ENCODE measurements at places on chromosomes 4 and X.

- no peak for DNase-seq
Observed at GRCh38 chrX:136291824-136292223, 8.9 kb upstream of the ADGRG4 start.

GRCh38 chr4:6362896-6363295, 93.2 kb downstream of the WFS1 start:
- DNase-seq, result no peak

DNA sequence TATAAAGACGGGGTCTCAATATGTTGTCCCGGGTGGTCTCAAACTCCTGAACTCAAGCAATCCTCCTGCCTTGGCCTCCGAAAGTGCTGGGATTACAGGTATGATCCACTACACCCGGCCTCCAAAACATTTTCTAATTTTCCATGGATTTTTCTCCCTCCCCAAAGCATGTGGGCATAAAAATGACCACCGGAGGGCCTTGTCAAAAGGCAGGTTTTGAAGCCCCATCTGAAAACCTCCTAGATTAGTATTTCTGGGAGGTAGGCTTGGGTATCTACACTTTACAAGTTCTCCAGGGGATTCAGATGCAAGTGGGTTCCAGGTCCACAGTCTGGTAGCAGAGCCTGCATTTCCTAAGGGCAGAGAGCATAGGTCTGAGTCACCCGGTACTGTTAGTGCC, 1.4 kb upstream of the GPR173 start:
- DNase-seq, result no peak

- DNase-seq, result no peak
Observed at GRCh38 chr4:74364652-74365491, at the start of gene EREG. EREG (plus strand) TSS chr4:74365145; CDS start chr4:74365309, 164 bp downstream.

GRCh38 chr4:179095585-179096221, 1653.5 kb upstream of the AGA start:
- no peak for DNase-seq

- DNase-seq, result no peak
Observed at GRCh38 chrX:135740681-135741149, 27.3 kb downstream of the CT45A1 start.

DNA sequence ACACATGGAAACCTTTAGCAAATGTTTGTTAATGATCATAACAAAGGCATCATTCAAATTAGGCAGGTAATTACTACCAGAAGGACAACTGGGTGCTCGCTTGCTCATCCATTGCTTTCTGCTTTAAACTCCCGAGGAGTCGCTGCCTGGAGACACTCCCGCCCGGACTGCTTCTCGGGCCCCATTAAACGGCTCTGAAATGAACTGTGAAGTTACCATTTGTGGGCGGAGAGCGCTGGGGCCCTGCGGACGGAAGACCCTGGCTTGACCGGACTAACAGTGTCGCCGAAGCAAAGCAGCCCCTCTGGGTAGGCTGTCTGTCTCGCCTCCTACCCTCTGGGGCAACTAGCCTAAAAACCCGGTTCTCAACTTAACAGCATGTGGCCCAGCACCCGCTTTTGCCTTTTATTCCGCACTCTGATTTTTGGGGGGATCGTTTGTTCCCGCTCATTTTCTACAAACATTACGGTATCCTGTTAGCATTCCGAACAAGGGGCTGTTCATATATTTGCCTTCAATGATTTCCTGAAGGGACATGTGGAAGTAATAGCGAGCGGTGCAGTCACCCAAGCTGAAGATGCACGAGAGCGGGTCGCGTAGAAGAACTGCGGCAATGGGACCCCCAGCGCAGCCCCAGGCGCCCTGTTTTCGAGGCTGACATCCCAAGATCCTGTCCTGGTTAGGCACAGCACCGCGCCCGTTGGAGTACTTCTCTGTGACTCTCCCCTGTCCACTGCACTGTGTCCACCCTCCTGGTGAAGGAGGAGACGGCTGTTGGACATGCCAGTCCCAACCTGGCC, 1.6 kb upstream of the PDGFRA start:
- DNase-seq, result no peak

DNA sequence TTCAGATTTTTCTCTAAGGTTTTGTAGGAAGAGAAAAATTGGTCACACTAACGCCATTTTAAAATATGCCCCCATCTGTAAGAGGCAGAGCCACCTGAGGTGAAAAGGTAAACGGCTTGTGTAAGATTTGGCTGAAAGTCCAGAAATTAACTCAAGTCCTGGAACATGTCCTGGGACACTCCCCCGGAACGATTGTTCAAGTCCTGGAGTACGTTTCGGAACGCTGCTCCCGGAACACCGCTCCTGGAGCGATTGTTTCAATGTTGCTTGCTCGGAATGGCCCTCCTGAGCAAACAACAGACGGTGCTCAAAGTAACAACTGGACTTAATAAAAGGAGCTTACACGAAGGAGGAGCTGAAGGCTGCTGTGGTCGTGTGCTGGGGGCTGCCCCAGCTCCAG, 796.5 kb upstream of the SLIT2 start:
- no peak for DNase-seq

GRCh38 chrX:46263494-46263893, 281.7 kb downstream of the ZNF674 start:
- no peak for DNase-seq

DNA sequence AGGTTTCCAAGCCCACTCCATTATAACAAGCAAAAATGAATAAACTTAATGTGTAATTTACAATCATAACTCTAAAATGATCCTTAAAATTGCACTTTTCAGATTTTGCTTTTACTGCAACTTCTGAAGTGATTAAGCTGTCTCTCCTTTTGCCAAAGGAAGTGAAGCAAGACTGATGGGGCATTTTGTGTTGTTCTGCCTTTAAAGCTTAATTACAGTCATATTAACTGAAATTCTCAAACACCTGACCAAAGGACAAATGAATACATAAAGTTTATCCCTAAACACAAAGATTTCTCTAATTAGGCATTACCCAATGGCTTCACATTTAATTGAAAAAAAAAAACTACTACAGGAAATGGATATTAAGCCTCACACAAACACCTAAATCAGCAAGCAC, 101.8 kb downstream of the ATP11C start:
- DNase-seq, result no peak

DNA sequence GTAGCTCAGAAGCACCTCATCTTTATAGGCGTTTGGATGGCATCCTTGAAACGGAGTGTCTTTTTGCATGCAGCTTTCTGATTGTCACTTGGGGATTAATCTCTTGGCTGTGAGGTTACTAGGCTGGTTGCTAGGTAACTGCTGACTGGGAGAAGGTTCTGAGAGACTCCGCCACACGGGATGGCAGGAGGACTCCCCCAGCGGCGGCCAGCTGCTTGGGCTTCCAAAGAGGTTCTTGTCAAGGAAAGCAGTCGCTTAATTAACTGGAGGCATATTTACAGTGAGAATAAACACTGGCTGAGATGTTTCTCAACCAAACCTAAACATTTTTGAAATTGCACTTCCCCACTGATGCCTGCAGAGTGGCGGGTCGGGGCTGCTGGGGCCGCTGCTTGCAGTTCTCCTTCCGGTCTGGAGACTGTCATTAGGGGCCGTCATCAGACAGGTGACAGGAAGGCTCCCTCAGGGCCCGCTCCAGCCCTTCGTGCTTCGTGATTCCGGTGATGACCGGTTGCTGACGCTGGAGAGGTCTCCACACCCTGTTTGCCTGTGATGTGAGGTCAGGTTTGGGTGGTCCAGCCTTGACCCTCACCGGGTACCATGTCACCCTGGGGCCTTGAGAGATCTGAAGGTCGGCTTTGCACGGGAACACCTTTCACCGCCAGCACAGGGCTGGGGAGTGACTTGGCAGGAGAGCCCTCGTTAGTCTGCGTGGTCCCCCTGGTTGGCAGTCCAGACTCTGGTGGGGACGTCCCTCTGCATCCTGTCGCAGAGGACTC, 9.1 kb downstream of the NSG1 start:
- DNase-seq, result peak; percentile 33

- DNase-seq, result no peak
Observed at GRCh38 chr4:142419712-142420111, 426.4 kb downstream of the INPP4B start.

DNA sequence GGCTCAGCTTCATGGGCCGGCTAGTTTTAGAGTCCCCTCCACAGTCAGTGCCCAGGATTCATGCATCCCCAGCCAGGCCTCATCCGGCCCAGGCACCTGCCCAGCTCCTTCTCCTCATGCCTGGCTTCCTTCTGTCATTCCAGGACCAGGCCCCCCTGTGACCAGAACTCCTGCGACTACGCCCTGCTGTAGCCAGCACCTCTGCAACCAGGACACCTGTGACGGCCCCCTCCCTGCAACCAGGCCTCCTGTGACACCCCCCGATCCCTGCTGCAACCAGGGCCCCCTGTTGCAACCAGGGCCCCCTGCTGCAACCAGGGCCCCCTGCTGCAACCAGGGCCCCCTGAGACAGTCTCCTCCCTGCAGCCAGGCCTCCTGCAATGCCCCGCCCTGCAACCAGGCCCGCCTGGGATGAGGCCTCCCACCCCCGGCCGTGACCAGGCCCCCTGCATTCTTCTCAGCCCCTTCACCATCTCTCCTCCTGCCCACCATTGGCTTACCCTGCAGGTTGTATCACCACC, 46.8 kb downstream of the HTRA3 start:
- DNase-seq, result no peak

GRCh38 chr4:186494496-186494895, 60.9 kb downstream of the MTNR1A start:
- DNase-seq, result no peak

DNA sequence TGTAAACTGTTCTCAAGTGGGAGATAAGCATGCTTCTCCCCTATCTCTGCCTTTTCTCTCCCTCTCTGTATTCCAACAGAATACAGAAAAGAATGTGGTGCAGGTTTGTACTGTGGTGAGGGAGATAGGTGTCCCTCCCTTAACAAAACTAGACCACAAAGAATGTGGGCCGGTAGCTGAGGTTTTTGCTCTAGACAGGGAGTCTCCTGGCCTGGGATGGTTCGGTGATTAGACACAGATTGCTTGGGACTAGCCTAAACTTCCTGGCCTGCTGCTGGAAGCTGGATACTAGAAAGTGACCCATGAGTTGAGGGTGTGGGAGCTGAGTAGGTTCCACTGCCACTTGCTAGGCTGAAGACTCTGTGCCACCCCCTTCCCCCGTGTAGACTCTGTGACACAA, 143.0 kb downstream of the CXXC4 start:
- no peak for DNase-seq

DNA sequence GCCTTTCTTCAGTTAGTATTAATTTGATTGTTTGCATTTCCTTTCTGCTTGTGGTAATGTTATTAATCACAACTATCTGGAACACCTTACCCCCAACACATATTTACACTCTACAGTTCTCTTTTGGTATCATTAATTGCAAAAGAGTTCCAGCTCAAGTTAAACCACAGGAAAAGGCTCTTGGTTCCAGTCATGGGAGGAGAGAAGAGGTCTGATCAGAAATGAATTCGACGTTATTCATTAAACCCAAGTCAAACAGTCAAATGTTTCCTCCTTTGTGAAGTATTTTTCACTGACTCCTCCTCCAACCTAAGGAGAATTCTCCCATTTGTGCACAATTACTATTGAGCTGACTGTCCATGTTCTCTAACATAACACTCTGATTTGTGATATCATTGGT, 91.4 kb downstream of the SLC39A8 start:
- DNase-seq, result no peak

DNA sequence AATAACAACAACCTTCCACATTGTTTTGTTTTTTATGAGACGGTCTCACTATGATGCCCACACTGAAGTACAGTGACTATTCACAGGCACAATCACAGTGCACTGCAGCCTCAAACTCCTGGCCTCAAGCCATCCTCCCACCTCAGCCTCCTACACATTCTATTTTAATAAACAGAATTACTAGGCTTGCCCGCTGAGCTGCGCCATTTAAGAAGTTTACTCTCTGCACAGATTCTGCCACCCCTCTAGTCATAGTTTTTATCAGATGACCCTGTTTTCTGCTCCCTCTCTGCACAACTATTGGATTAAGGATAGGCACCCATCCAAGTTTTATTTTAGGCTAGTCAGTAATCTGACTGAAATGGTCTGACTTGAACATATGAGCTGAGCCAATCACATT, 11.3 kb upstream of the COX18 start:
- DNase-seq, result no peak

- no peak for DNase-seq
Observed at GRCh38 chrX:31860686-31861085, 788.8 kb upstream of the FTHL17 start.

- no peak for DNase-seq
Observed at GRCh38 chr4:94721310-94721709, 36.4 kb upstream of the BMPR1B start.

DNA sequence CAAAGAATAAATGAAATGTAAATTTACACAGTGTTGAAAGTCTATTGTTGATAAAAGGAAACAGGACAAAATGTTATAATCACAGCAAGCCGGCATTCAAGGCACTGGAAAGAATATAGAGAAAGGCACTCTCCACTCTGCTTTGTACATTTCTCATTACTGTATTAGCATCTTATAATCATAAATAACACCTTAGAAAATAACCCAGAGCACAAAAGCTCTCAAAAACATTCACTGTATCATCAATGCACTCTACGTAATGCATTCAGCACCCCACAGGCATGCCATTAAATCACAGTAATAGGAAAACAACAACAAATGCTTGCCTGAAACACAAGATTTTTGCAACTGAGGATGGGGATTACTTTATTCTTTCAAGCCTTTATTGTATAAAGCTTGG, 75.3 kb upstream of the TRPC3 start:
- no peak for DNase-seq

DNA sequence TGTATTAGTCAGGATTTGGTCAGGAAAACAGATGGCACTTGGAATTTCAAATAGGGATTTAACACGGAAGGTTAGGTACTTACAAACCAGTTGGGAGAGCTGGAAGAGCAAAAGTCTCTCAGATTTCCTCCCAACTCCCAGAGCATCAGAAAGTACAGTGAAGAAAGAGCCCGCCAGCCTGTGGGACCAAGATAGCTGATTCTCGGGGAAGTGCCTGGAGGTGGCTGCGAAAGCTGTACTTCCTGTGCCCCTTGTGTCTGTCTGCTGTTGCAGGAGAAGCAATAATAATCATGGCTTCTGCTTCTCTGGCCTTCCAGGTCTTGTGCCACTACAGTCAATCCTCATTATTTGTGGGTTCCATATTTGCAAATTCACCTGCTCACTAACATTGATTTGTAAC, 221.0 kb upstream of the BCOR start:
- peak; percentile 9 for DNase-seq

- no peak for DNase-seq
Observed at GRCh38 chr4:165724786-165725185, 148.3 kb upstream of the TLL1 start.

GRCh38 chrX:38271154-38271716, 50.6 kb upstream of the SRPX start:
- no peak for DNase-seq

GRCh38 chr4:159446266-159446976, 343.5 kb downstream of the RAPGEF2 start:
- DNase-seq, result peak; percentile 4

- no peak for DNase-seq
Observed at GRCh38 chrX:154032653-154033052, 13.0 kb upstream of the IRAK1 start.

GRCh38 chrX:5236096-5236495, 992.6 kb downstream of the NLGN4X start:
- DNase-seq, result no peak

GRCh38 chrX:110003167-110004156, 548 bp downstream of the TMEM164 start:
- no peak for DNase-seq
